ENCODE measurements at places on chromosomes 4 and X.
A peak's percentile ranks its signal among the peaks of the same experiment; 100 is the strongest.

DNA sequence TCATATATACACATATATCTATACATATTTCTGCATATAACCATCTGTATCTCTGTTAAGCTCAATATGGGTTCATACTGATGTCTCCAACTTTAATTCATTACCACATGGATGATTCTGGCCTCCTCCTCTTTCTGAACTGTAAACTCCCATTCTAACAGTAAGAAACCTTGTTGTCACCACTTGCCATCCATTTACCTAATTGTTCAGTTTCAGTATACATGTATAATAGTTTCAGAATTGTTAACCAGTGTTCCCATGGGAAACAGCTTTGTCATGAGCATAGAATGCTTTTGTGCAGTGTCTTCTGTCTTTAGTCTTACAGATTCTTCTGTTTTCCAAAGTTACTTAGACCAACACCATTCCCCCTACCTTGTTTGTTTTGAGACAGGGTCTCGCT, 35.9 kb downstream of the SLC9A6 start:
- DNase-seq = no peak

GRCh38 chr4:73257651-73258435, 755 bp downstream of the ANKRD17 start:
- DNase-seq = peak; percentile 3

GRCh38 chr4:146793727-146794126, 151.9 kb downstream of the TTC29 start:
- no peak for DNase-seq

- DNase-seq = no peak
These were observed 16.2 kb upstream of the DAPP1 start for GRCh38 chr4:99800332-99801004.

DNA sequence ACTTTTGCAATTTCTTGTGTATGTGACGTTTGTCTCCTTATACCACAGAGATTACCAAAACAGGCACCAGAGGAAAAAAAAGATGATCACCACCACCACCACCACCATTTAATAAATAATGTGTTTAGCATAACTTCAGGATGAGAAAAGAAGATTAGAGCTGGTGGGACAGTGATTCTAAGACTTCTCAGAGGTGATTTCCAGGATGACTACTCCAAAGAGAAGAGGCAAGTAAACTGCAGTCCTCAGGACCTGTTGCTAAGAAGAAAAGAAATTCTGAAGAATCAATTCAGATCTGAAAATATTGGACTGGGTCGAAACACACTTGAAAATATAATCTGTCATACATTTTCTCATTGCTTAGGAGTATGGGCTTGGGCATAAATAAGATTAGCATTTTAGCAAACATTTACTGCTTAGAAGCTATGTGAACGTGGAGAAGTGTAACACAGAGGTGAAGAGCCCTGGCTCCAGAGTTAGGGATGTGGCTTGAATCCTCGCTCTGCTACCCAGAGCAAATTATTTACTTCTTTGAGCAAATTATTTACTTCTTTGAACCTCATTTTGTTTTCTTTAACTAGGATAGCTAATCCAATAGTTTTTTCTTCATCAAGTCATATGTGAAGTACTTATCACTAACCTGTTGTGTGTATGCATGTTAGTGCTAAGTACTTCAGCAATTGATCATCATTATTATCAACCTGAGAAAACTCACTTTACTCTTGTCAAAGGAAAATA, 10.5 kb upstream of the YTHDC1 start:
- DNase-seq = no peak

DNA sequence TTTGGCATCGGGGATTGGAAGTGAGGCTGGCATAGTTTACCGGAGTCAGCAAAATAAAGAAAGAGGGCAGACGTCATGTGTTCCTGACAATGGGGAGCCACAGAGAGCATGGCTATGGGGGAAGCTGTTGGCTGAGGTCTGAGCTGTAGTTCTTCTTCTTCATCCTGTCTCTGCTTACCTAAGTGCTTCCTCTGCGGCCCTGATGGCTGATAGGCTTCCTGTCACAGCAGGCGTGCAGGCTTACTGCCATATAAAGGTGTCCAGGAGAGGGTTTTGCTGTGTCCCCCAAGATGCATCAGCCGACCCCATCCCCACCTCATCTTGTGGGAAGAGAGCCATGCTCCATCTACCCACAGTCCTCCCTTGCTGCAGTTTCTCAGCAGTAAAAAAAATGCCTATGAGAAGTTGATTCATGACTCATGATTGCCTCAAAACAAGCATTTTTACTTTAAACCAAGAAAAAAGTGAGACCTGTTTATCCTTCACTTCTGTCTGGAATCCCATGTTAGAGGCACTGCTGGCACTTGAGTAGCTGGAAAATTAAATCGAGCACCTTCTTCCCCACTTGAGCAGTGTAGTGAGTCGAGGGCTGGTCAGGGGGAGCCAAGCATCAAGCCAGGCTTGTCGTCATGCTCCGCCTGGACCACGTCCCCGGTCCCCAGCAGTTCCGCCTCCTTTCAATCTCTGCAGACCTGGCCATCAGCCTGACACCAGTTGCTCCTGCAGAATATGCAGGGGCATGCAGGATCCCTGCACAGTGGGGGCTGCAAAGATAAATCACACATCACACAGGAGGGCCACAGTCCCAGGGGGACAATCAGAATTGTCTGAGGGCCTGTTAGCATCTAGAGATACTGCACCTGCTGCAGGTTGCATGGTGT, 237.8 kb downstream of the EVC2 start:
- DNase-seq = no peak

GRCh38 chrX:21529771-21530170, 128.4 kb downstream of the KLHL34 start:
- DNase-seq = no peak

GRCh38 chrX:118524344-118524743, 28.7 kb downstream of the DOCK11 start:
- no peak for DNase-seq

DNA sequence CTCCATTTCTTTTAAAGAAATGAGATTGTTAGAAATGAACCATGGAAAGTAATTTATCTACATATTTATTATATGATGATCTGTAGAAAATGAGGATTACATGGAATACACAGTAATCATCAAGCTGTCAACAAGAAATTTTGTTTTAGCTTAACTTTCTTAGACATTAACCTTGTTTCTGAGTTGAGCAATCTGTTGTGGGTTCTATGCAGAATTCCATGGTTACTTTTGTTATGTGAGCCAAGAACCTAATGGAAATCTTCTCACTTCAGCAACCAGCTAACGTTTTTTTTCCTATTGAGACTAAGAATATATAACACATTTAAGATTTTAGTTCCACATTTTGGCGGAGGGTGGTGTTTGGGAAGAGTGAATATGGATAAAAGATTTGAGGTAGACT, 136.1 kb upstream of the SLC4A4 start:
- DNase-seq = no peak

GRCh38 chr4:105943234-105943633, 48.0 kb downstream of the NPNT start:
- DNase-seq = no peak

- DNase-seq = no peak
These were observed 15.6 kb downstream of the ALPK1 start for GRCh38 chr4:112312610-112313239.

DNA sequence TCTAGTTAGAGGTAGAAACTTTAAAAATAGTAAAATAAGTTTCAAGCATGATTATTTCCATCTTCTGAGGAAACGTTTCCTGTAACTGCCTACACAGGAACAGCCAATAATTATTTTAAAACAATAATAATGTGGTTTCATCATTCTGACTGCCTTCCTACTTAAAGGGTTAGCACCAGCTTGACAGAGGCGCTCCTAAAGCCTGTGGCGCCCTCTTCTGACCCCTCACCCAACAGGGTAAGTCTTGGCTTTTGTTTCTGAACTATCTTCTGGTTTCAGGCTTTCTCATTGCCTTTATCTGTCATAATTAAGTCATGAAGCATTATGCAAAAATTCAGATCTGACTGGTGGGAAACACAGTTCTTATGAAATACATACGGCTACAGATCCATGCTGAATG, 96.7 kb downstream of the ITM2A start:
- DNase-seq = peak; percentile 60

DNA sequence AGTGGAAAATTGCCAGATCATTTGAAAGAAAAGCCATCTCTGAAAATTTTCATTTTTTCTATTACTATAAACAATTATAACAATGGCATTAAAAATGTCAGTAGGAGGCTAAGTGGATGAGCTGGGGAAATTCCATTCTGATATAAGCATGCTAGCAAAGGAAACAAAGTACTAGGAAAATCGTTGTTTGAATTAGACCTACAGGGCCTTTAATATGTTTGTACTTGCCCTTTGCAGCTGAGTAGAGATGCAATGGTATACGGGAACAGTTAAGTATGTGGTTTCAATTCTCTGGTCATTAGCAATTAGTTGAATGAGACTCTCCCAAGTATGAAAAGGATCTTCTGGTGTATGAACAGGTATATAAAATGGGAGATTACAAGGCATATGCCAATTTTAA, 452.2 kb downstream of the PCDH11X start:
- DNase-seq = no peak

GRCh38 chr4:85842540-85842939, 367.6 kb downstream of the ARHGAP24 start:
- no peak for DNase-seq

DNA sequence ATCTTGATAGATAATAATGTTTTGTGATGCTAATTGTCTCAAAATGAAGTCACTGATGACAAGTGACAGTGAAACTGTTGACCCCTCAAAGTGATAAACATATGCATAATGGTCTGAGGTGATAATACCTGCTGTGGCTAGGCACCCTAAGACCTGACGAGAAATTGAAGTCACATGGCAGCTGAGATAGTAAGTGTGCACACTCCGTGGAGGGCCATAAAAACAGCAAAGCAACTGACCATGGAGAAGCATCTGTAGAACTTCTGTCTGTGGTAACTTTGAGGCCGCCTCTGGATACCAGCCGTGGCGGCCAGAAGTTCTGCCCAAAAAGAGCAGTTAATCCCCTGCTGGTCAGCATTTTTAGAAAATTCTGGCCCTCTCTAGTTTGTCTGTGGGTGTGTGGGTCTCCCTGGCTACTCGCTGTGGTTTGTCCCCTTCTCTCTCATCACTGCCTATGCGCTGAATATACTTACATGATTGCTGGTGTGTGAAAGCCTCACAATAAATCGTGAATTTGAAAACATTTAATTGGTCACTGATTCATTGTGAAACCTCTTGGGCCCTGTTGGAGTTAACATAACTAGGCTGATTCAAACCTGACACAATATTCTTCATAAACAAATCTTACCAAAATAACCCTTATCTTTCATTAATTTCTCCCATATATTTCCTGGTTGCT, 50.6 kb downstream of the CCDC149 start:
- DNase-seq = no peak

DNA sequence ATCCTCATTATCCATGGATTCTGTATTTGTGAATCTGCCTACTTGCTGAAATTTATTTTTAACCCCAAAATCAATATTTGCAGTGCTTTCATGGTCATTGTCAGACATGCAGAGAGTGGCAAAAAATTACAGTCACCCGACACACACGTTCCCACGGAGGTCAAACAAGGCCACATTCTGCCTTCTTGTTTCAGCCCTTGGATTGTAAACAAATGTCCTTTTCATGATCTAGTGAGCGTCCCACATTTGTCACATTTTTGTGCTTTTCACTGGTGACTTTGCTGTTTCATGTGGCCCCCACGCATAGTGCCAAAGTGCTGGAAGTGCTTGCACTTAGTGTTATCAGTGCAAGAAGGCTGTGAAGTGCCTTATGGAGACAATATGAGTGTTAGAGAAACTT, 45.0 kb downstream of the SOD3 start:
- no peak for DNase-seq

DNA sequence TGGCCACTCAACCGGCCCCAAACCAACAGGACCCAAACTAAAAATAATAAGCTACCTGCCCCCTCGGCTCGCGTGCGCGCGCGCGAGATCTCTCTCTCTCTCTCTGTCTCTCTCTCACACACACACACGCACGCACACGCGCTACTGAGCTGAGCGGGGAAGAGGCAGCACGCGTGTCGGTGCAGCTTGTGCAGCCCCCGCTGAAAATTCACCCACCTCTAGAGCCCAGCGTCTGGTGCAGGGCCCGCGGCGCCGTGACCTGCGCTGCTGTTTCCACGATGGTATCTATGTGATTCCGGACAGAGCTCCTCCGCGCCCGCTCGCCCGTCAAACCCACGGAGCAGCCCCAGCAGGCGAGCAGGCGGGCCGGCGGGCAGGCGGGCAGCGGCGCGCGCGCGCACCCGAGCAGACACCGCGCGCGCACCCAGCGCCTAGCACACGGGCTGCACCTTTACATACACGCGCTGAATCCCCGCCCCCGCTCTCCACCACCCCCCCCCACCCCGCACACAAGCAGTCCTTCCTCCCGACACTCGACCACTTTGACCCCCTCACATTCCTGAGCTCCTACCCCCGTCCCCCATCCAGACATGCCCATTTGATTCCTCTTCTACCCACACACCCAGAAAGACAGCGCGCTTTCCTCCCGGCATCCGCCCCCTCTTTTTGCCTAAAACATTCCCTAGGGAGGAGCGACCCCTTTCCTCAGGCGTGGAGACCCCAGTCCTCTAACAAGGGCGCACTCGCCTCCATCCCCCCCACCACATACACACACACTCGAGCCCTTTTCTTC, 1.0 kb downstream of the SLITRK4 start:
- DNase-seq = no peak

DNA sequence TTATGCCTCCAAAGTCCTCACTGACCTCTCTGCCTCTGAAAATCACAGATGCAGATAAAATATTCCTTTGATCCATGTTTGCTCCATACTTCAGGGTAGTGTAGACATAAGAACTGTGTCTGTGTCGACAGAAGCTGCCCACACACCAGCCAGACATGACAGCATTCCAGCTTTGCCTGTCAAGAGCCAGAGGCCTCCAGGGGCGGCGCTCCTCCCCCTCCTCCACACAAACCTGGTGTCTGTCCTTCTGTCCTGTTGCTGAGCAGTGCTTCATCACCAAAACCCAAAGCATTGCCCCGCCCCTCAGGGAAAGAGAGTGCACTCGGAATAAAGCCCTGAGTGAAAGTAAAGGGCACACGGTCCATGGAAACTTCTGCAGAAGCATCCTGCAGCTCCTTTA, 379.4 kb downstream of the FBXW7 start:
- DNase-seq = no peak

DNA sequence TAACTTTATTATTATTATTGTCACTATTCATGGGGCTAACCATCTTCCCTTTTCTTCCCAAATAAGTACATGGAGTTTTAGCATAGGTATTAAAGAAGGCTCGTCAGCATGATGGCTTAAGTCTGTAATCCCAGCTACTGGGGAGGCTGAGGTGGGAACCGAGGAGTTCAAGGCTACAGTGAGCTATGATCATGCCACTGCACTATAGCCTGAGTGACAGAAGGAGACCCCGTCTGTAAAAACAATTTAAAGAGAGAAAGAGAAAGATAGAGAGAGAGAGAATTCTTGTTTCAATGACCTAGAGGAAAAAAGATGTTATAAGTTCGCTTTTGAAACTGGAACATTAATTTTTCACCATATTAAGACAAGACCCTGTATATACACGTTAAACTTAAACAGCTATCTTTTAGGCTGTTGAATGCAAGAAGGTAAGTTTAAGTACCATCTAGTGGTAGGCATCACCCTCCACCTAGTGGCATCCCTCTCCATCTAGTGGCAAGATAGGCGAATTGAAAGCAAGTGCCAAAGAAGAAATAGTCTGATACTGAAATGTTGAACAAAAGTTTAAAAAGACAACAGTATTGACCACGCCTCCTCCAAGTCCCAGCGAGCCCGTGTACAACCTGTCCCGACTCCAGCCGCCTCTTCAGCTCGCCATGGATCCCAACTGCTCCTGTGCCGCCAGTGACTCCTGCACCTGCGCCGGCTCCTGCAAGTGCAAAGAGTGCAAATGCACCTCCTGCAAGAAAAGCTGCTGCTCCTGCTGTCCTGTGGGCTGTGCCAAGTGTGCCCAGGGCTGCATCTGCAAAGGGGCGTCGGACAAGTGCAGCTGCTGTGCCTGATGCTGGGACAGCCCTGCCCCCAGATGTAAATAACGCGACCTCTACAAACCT, 26.0 kb upstream of the YTHDC1 start:
- no peak for DNase-seq

Data from activated CD4-positive, alpha-beta T cell treated with anti-CD3 and anti-CD28 coated beads for 24 hours (primary cell).